ENCODE measurements at places on chromosomes 5 and 9.

- DNase-seq = no peak
Measured at GRCh38 chr5:61347080-61347479, 15.0 kb downstream of the ZSWIM6 start.

DNA sequence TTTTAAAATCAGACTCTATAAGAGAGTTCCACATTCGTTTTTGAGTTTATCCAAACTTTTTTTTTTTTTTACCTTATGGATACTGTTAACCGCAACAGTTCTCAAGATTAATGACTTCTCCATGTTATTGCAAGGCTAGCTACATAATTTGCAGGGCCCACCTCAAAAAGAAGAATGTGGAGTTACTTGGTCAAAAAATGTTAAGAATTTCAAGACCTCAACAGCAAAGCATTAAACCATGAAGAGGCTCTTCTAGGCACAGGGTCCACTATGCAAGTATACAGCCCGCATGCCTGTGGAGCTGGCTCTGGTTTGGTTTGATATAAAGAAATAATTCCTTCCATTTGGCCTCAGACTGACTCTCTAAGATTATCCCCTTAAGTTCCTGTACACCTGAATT is 133.3 kb upstream of the TLX3 start:
- no peak for DNase-seq

GRCh38 chr5:166165596-166165995 is 2125.8 kb upstream of the WWC1 start:
- no peak for DNase-seq

DNA sequence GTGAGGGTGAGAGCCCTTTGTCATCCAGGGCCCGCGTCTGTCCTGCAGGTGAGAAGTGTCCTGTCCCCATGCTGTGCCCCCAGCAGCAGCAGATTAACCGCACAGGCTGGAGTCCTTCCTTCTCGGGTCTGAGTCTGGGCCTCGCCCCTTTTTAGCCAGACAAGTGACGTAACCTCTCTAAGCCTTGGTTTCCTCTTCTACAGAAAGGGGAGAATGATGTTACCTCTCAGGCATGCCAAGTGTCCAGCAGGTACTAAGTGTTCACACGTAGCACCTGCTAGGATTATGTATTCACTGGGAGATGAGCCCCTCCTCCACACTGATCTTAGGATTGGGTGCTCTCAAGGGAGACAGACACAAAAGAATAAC is 6.9 kb downstream of the NEURL1B start:
- DNase-seq = no peak

GRCh38 chr5:121027636-121028035 is 563.5 kb downstream of the PRR16 start:
- DNase-seq = no peak

DNA sequence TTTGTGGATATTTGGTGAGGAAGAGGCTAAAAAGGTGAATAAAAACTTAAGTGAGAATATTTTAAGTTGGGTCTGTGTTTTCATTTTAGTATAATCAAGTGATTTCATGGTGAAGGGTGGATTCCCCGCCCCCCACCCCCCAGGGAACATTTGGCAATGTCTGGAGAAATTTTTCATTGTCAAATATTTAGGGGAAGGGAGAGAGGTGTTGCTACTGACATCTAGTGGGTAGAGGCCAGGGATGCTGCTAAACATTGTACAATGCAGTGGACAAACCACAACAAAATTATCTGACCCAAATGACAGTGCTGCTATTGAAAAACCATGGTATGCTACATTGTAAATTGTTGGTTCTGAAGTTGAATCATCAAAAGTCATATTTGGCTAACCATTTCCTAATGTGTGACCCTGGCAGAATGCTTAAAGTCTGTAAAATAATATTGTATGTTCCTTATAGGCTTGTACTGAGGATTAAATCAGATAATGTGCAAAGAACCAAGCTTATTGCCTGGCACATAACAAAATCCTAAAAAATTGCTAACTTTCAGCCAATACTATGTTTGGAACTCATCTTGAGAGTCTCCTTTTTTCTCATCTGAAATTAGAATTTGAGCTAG is 5.6 kb downstream of the C5orf24 start:
- no peak for DNase-seq

GRCh38 chr9:125942125-125942524 is 195.0 kb downstream of the PBX3 start:
- DNase-seq = no peak

DNA sequence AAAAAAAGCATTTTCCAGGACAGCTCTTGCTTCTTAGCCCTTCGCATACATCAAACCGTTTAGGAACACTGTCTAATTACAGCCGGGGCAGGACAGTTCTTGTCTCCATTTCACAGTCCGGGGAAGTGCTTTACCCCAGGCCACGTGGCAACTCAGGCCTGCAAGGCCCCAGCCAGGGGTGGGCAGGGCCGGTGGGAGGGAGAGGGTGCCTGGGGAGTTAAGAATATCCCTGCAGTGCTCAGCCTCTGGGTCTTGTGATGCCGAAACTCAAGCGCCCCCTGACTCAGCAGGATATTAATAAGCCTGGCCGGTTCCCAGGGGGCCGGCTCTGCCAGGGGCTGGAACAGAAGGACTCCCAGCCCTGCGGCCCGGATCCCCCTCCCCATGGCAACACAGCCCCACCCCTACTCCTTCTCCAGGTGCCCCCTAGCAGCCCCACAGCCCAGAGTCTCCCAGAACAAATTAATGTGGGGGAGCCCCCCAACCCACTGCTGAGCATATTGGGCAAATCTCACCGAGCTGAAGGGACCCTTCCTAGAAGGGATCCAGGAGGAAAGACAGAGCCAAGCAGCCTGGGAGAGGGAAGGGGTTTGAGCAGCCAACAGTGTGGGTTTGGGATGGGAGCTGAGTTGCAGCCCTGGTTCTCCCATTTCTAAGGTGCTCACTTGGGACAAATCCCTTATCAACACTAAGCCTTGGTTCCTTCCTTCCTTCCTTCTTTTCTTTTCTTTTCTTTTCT is 45.3 kb downstream of the PLPP7 start:
- no peak for DNase-seq

GRCh38 chr5:3339092-3339797 is 256.4 kb upstream of the IRX1 start:
- no peak for DNase-seq
